ENCODE measurements at places on chromosomes 5 and 9. TPM values are rescaled to one million over a fixed set of nuclear protein-coding genes. Genes with fewer than 3 reads are reported as not detected.

The FOXE1 gene
- not detected for total RNA-seq

The RNF183 gene
- not detected for total RNA-seq

The RCL1 gene
- 8.4 TPM for total RNA-seq

The DOK3 gene
- 1.8 TPM for total RNA-seq

The TMEFF1 gene
- total RNA-seq, result 5.1 TPM

The SURF2 gene
- total RNA-seq, result 13.5 TPM

The WNK2 gene
- total RNA-seq, result 0.15 TPM

The INSL4 gene
- not detected for total RNA-seq

The TYRP1 gene
- total RNA-seq, result not detected

The F2RL1 gene
- total RNA-seq, result 8.6 TPM

The EDIL3 gene
- total RNA-seq, result 40.4 TPM

The GPRIN1 gene
- 6.3 TPM for total RNA-seq

The ANKDD1B gene
- total RNA-seq, result 1.3 TPM

The PCDHA11 gene
- 0.50 TPM for total RNA-seq

The ANKRD20A1 gene
- total RNA-seq, result 0.73 TPM

The NPDC1 gene
- 22.1 TPM for total RNA-seq

The RABGAP1 gene
- total RNA-seq, result 43.8 TPM

The PAIP1 gene
- total RNA-seq, result 80.3 TPM

The NUTM2F gene
- total RNA-seq, result not detected

The CCDC192 gene
- total RNA-seq, result not detected

The ORM2 gene
- not detected for total RNA-seq

The SPINK14 gene
- total RNA-seq, result not detected

The SOHLH1 gene
- not detected for total RNA-seq

All from smooth muscle cell of trachea (primary cell).